Urothelium cell line (cell line): ENCODE measurements at places on chromosomes 3 and 15.

- DNase-seq: no peak
These were observed 86.6 kb downstream of the FNDC3B start for GRCh38 chr3:172125963-172126457.

GRCh38 chr3:108677811-108678210 lies 79.4 kb downstream of the RETNLB start:
- no peak for DNase-seq

GRCh38 chr3:147090461-147090860 lies 315.9 kb downstream of the ZIC4 start:
- no peak for DNase-seq

GRCh38 chr3:156674911-156675829 lies 780 bp downstream of the TIPARP start:
- peak; percentile 36 for DNase-seq
